ENCODE measurements at places on chromosomes 6 and 20.

DNA sequence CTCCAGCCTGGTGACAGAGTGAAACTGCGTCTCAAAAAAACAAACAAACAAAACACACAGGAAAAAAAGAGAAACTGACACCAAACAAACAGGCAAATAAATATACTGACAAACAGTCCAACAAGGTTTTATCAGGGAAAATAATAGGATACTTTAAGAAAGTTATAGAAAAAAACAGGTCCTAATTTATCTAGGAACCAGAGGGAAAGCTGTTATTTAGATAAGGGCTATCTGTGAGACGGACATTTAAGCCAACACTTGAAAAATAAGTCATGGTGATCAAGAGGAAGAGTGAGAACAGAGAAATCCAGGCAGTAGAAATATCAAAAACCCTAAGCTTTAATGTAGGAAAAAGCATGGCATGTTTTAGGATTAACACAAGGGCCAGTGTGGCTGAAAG is 68.9 kb downstream of the FAM217A start:
- no peak for DNase-seq

- DNase-seq: no peak
Observed at GRCh38 chr6:124131259-124131658, 327.6 kb downstream of the NKAIN2 start.

DNA sequence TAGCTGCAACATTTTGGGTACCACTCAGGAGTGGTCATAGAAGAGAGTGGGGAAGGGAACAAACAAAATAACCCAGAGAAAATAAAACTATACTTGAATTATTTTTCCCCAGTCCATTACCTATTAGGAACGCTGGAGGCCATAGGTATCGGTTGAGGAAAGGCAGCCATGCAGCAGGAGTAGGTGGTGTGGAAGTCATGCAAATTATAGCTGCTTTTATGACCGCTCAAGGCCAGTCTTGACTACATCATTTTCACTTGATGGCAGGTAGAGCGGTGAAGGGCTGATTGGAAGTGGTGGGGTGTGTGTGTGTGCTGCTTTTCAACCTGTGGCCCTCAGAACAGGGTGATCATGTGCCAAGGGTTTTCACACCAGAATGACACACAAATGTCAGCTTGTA is 36.5 kb upstream of the KIF13A start:
- DNase-seq: peak; percentile 15

GRCh38 chr6:157648561-157648960 is 174.5 kb upstream of the SNX9 start:
- no peak for DNase-seq

DNA sequence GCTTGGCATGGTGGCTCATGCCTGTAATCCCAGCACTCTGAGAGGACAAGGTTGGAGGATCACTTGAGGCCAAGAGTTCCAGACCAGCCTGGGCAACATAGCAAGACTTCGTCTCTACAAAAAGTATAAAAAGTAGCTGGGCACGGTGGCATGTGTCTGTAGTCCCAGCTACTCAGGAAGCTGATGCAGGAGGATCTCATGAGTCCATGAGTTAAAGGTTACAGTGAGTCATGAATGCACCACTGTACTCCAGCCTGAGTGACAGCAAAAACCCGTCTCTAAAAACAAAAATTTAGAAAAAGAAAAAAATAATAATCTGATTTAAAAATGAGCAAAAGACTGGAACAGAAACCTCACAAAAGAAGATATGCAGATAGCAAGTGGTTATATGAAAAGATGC is 279.7 kb downstream of the RNGTT start:
- no peak for DNase-seq

DNA sequence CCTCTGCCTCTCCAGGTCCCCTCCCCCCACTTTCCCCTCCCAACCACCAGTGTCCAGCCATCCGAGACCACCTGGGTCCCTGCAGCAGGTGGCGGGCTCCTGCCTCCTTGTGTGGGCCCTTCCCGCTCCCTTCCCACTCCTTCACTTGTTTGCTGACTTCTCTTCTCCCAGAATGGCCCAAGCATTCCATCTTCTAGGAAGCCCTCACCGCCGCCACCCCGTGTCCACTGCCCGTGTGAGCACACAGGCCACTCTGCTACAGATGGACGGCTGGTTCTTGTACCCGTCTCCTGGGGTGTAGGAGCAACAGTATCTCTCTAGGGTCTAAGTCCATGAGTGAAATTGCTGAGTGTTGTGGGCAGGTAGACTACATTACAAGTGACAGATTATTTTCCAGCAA is 15.0 kb downstream of the BPHL start:
- DNase-seq: no peak

- DNase-seq: no peak
Observed at GRCh38 chr6:107400616-107401147, 58.7 kb downstream of the PDSS2 start.

GRCh38 chr20:22585786-22586493 is 1.6 kb upstream of the FOXA2 start:
- DNase-seq: no peak

- DNase-seq: no peak
Observed at GRCh38 chr6:123589317-123589716, 47.4 kb downstream of the TRDN start.

DNA sequence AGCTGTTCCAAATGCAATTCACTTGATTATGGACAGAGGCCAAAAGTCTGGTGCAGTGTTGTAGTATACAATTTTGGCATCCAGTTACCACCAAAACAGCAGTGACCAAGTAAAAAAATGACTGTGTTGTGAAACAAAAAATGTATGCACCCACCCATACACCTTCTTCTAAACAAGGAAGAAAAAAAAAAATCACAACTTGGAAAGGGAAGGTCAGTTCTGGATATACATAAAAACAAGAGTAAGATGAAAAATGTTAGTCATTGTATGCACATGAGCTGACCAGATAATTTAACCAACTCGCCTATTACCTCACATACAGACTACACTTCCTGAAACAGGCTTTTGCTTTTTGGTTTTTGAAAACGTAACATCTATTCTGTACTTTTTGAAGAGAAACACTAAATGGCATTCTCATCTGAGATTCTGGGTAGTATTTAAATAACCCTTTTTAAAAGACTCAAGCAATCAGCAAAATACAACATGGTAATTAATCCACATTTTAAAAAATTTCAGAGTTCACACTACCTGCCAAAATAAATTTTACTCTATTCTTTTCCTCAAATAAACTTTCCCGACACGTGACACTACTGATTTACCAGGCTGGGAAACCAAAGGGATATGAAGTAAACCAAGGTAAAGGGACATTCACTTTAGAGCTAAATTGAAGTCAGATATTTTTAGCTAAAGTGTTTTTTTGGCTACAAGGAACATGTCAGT is 141.6 kb upstream of the SHLD1 start:
- DNase-seq: no peak

All from ascending aorta (tissue), 2 donors.